Activated CD4-positive, alpha-beta T cell treated with anti-CD3 and anti-CD28 coated beads, Interleukin-2, amount 50 U/mL, for 4 hours (primary cell): ENCODE measurements at places on chromosomes 5 and 9.

DNA sequence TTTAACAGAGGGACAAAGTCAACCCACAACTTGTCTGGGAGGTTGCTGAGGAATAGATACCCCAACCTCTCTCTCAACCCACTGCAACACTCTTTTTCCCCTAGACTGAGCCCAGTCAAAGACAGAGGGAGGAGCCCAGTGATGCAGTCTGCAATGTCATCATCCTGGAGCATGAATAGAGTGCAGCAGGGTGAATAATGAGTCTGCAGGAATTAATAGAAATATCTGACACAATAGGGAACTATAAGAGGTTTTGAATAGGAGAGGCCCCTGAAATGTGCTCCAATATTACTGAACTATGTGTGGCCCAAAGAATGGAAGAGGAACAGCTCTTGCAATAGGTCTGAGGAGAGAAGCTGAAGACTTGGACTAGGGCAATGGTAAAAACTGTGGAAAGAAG lies 59.1 kb downstream of the PDCD1LG2 start:
- no peak for DNase-seq

DNA sequence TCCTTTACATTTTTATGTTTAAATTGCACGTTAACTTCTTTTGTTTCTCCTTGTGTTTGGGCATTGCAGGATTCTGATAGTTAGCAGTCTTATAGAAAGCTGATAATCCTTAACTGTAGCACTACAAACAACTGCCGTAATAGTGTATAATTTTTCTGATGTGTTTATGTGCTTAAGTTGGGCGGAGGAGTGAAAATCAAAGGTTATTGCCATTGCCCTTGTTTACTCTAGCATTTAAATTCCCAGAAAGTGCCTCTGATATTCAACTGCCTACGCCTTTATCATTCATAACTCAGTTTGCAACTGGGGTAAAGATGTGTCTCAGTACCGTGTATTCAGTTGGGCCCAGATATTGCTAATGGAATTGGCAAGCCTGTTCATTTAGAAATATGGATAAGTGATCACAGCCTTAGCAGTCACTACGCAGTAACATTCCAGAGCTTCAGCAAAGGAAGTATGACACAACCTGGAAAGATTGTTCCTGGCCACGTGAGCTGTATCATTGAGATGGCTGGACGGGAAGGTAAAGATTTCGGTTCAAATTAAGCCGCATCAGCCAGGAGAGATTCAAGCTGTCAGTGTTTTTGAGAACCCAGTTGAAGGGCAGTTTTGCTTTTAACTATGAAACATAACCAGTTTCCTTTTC lies 28.1 kb upstream of the LRRTM2 start:
- DNase-seq = no peak

DNA sequence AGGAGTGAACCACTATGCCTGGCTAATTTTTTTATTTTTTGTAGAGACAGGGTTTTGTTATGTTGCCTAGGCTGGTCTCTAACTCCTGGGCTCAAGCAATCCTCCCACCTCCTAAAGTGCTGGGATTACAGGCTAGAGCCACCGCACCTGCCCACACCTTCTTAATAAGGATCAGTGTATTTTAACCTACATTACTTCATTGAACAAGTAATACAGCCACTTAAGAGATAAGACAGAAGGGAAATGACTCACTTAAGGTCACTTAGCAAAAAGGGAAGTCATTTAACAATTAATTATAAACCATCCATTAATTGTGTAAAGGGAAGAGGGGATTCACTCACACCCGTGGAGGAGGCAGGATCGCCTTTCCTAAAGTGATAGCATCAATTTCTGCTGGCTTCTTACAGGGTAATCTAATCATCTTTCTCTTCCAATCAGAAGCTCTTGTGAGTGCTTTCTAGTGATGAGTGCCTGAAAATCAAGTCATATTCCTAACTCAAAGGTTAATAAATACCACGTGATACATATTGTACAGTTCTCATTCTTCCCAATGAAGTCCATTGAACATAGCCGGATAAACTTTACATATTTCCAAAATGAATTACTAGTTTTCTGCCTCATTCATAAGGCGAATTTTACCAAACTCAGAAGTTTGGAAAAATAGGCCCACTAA lies 3.5 kb downstream of the FBXW11 start:
- no peak for DNase-seq

DNA sequence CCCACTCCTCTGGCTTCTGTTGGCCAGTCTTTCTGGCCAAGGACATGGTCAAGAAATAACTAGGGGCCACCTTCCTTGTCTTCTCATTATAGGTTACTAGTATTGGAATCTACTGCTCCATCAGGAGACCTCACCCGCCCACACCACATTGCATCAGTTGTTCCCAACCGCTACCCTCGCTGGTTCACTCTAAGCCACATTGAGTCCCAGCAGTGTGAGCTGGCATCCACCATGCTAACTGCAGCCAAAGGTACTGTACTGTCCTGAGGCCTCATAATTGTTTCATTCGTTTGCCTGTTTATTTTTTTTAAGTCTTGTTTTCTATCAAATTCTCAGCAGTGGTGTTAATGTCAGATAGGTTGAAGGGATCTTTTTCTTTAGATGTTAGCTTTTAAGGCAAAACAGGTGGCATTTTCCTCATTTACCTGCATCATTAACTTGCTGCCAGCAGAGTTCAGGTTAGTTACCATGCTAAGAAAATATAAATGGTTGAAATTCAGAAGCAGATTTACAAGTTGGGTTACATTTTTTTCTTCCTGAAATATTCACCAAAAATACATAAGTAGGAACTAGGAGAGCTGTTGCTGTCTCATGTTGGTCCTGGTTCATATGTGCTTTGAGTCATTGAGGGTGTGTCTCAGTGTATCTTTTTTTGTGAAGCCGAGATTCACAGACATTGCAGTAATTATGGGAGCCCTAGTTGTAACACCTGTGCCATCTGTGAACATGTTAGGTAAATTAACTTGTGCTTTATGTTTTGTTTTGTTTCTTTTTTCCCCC lies 206.9 kb downstream of the ZSWIM6 start:
- DNase-seq = no peak

DNA sequence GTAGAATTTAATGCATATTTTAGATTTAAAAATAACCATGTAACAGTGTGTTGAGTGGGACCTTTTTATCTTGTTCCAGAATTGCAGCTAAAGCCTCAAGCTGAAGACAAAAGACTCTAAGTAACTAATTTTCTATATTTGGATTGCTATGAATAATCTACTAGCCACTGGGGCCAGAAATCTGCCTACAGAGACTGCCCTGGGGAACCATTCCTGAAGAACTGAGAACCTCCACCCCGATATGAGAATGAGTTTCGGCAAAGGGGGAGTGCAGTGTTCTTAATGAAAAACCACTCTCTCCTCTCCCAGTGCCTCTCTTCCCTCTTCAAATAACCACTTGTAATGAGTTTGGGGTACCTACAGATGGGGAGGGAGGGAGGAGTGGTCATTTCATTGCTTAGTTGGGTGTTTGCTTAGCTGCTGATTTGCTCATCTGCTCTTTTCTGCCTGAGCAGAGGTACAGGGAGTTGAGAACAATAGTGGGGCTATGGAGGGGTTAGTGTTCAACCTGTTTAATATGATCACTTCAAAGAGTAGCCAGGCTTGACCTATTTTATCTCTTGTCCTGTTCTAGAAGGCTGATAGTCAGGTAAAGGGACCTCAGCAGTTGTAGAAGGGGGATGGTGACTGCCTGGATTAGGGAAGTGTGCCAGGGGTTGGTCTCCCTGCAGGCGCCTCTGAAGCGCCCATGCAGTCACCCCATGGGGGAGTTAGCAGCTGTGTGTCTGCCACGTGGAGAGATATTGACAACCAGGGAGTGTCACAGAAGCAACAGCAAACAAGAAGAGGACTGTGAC lies 47.7 kb downstream of the ATG10 start:
- no peak for DNase-seq

DNA sequence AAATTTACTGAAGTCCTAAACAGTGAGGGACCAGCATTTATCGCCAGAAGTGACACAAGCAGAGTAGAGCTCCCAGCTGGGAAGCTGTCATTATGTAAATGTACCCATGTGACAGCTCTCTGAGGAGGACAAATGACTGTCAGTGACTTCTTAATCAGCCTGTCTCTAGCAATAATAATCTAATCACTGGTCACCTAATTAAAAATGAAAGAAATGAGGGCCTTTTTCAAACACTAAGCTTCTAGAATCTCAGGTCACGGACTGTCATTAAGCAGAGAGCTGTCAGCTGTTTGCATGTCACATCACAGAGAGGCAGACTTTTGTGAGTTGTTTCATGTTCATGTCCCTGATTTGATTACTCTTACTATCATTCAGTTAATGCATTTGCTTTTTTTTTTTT lies 77.9 kb upstream of the FBXL17 start:
- DNase-seq = no peak

DNA sequence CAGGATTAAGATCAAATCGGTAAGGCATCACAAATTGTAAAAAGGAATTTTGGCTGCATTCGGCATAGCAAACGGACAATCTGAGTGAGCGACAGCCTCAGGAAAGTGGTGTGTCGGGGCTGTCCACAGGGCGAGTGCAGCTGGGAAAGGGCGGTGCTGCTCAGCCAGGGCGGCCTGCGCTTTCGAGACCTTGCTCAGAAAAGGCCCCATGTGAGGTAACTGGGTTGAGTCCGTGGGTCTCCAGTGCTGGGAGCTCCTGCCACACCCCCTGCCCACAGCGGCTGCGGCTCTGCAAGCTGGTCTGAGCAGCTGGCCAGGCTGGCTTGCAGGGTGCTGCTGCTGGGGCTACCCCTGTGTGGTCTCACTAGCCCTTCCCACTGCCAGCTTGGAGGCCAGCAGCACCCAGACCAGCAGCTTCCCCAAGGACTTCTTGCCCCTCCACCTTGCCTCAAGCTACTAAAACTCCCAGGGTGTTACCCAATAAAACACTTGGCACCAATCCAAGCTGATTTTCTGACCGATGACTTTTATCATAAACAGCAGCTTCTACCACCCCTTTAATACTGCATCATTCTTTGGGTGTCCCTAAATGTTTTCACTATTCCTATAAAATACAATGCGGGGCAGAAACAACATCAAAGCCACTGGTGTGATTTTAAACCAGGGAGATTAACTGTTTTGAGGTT lies 6.2 kb downstream of the SURF2 start:
- DNase-seq = no peak

DNA sequence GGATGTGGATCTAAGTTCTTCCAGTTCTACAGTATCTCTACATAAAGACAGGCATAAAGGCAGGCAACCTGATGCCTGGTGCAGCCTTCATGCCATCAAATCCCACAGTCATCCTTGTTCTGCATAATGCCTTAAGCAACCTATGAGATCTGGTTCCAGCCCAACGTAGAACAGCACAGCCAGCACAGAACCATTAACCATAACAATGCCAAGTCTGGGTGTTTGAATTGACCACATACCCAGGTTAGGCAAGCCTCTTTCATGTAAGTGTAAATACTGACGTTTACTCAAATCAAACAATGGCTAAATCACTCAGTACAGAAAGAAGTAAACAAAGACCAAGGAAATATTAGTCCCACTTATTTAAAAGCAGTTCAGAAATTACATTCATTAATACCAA lies 195.0 kb downstream of the ADAMTSL1 start:
- DNase-seq = no peak

DNA sequence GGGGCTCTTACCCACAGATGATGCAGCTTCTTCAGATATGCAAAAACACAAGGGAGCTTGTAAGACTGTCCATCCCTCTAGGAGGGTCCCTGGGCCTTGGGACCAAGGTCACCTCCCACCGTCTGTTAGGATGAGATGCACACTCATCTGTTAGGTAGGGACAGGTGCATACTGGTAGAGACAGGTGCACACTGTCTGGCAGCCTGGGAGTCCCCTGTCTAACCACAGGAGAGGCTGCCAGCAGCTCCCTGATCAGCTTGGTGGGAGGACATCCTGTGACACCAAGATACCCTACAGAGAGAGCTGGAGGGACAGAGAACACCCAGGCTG lies 13.2 kb downstream of the TSPAN17 start:
- no peak for DNase-seq
